ENCODE measurements at places on chromosomes 12 and 14.

DNA sequence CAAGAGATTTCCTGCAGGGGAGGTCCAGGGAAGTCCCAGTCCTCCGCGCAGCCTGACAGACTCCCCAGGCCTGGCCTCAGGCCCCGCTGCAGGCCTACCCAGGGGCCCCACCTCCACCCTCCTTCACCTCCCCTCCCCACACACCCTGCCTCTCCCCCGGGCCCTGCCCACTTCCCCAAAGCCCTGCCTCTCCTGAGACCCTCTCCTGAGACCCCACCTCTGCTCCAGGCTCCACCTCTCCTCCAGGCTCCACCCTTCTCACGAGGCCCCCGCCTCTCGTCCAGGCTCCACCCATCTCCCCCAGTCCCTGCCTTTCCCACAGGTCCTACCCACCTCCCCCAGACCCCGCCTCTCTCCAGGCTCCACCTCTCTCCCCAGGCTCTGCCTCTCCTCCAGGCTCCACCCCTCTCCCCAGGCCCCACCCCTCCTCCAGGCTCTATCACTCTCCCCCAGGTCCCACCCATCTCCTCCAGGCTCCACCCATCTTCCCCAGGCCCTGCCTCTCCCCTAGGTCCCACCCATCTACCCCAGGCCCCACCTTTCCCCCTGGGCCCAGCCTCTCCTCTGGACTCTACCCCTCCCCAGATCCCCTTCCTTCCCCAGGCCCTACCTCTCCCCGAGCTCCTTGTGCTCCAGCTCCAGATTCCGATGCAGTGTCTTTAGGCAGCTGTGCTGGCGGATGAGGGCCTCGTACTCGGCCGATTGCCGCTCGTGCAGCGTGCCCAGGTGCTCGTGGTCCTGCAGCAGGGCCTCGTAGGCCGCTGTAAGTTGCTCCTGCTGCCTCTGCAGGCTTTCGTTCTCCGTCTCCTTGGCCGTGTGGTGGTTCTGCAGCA lies 58.8 kb upstream of the GPR68 start:
- DNase-seq = no peak

DNA sequence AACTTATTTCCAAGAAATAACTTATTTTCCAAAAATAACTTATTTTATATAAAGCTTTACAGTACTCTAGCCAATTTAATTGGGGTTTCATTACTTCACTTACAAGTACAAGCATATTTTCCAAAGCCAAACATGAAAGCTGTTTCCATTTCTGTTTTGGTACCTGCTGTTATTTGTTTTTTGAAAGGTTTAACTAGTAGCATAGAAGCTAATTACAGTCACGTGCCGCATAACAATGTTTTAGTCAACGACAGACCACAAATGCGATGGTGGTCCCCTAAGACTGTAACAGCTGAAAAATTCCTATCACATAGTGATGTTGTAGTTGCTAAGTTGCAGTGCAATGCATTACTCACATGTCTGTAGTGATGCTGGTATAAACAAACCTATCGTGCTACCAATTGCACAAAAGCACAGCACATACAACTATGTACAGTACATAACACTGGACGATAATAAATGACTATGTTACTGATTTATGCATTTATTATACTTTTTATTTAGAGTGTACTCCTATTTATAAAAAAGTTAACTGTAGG lies 21.7 kb downstream of the PTPN21 start:
- DNase-seq = no peak

DNA sequence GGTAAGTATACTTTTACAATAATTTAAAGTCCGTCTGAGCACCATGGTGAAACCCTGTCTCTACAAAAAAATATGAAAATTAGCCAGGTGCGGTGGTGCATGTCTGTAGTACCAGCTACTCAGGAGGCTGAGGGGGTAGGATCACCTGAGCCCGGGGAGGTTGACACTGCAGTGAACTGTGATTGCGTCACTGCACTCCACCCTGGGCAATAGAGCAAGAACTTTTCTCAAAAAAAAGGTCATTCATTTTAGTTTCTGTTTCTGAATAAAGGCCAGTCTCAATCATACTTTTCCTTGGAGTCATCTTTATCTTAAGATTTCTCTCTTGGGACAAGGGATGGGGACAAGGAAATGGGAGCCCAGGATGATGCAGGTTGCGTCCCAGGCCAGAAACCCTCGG lies 12.9 kb downstream of the ANKRD13A start:
- no peak for DNase-seq

DNA sequence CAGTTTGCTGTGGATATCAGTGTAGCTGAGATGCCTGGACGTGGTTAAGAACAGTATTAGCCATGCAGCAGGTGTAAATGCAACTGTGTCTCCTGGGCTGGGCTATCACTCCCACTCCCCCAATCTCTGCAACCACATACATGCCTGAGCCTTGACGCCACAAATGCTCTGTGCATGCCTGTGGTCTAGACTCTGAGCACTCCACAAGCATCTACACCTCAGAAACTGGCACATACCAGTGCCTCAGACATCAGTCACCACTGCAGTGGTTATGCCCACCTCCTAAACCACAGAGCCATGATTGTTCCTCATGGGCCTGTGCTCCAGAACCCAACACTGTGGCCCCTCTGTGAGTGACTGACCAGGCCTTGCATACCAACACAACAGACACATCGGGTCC lies 226.8 kb upstream of the ALG10 start:
- no peak for DNase-seq

GRCh38 chr14:75283162-75283832 lies 4.7 kb downstream of the FOS start:
- no peak for DNase-seq

GRCh38 chr12:130526813-130527212 lies 189.1 kb downstream of the PIWIL1 start:
- no peak for DNase-seq

DNA sequence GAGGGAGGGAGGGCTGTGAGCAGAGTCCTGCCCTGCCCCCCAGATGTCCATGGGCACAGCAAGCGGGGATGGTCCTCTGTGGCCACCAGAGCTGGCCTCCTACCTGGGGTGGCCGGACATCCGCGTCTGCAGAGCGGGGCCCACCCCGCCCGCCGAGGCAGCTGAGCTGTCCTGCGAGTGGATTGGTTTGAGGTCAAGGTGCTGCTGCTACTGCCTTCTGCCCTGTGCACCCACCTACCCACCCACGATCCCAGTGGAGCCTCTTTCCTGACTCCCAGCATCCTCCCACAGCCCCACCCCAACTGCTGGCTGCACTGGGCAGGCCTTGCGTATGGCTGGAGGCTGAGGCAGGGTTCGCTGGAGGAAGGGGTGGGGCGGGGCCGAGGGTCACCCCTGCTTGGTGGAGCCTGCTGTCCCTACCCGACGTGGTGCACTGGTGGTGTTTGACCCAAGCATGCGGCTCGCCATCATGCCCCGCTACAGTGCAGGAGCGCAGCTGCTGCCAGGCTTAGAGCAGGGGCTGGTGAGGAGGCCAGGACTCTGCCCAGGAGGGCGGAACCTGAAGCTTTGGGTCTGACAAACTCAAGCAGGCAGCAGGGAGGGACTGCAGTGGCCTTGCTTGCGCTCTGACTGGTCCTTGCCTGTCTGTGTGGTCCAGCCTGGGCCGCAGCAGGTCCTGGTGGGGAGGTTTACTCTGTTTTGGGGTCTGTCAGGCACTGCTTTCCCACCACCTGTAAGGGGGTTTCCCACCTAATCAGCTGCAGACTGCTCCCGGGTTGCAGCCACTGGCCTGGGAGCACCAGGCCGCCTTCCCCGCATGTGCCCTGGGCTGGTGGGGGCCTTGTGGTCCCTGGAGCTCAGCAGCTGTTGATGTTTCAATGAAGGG lies 23.7 kb downstream of the CEP170B start:
- no peak for DNase-seq

DNA sequence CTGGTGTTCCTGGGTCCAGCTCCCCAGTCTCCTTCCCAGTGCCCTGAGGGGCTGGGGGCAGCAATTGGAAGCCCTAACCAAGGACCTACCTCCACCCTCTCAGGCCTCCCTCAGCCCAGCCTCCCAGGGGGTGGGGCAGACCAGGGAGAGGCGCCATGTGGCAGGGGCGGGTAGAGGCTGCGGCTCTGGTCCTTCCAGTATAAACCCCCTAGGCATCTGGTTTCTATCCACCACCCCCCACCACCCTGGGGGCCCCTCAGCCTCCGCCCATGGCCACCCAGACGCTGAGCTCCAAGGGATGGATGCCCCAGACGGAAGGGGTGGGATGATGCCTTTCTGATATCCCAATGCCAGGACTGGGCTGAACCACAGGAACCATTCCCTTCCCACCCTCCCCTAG lies 2.8 kb upstream of the SP7 start:
- no peak for DNase-seq

DNA sequence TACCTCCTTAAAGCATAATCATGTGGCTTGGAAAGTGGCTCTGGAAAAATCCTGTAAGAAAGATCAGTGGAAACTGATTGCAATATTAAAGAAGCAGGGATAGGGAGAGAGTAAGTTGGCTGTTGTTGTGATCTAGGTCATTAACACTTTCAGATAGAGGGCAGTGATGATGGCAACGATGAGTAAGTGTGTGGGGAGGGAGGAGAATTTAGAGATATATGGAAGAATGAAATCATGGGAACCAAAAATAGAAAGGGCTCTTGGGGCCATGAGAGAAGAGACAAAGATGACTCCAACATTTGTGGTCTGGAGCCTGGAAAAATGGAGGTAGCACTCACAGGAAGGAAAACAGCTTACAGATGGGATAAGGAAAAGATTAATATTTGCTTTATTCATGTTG lies 23.3 kb downstream of the SNRPF start:
- no peak for DNase-seq

All from stimulated activated CD4-positive, alpha-beta T cell treated with anti-CD3 and anti-CD28 coated beads, Interleukin-1b, Interleukin-23, amount 100 ng/mL, for 1 hour (primary cell).